Fibroblast of pulmonary artery (primary cell): ENCODE measurements at places on chromosomes 1 and 21.

GRCh38 chr21:22880573-22880972 is 1882.4 kb downstream of the NCAM2 start:
- DNase-seq: no peak

DNA sequence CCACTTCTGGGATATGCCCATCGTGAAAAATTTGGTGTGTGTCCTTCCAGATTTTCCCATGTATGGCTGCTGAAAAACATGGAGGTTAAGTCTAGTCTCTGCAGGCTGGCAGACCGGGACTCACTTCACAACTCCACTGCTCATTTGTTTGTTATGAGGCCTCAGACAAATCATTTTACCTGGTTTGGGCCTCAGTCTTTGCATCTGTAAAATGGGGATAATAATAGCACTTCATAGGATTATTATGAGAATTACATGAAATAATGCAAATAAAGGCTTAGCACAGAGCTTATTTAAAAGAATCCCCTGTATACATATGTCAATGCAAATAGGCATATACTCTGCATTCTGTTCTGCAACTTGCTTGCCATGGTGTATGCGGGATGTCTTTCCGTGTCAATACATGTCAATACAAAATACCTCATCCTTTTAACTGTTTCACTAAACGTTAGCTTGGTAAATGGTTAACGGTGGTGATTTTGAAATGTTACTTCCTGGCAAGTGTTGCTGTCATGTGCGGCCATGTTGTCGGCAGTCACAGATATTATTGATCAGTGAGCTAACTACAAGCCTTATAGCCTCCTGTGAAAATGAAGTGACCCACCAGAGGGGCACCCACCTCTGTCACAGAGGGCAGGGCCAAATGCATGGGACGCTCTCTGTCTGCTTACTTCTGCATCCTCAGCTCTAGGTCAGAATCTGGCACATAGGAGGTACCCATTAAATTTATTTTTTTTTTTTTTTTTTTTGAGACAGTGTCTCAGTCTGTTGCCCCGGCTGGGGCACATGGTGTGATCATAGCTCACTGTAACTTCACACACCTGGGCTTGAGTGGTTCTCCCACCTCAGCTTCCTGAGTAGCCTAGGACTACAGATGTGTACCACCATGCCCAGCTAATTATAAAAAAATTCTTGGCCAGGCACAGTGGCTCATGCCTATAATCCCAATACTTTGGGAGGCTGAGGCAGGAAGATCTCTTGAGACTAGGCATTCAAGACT is 4.3 kb downstream of the LCK start:
- DNase-seq: no peak

DNA sequence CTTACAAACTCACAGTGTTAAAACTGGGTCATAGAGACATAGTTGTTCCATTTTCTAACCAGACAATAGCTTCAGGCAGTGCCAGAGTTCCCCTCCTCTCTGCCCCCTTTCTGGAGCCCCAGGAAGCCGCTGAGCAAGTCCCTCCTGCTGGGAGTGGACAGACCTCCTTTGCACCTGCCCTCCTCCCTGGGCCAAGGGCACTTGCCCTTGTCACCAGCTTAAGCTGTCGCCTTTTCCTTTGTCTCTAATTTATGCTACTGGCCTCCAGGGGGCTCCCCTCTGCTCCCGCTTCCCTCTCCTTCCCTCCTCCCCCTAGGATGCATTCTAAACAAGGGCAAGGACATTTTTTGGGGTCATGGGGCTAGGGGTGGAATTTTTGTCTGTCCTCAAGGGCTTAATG is 182.4 kb downstream of the MIS18A start:
- no peak for DNase-seq

- DNase-seq: no peak
These were observed 141.7 kb upstream of the NRIP1 start for GRCh38 chr21:15206514-15206913.

DNA sequence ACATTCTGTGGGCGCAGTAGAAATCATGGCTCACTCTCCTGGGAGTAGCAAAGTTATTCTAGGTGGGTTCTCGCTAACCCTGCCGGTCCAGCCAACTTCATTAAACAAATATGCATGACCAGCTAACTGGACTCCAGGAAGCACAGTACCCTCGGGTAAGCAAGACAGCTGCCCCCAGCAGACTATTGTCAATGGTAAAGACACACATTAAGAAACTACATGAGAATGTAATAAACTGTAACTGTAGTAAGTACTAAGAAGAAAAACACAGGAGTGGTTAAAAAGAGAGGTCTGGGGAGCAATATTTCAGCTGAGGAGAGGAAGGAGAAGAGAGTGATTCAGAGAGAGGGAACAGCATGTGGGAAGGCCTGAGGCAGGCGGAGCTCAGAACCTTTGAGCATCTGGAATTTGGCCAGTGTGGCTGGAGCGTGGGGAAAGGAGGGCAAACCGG is 7.4 kb downstream of the SLC2A5 start:
- no peak for DNase-seq

- no peak for DNase-seq
These were observed 8.8 kb downstream of the ATPAF1 start for GRCh38 chr1:46659307-46659870.

GRCh38 chr1:204870160-204870912 is at the start of gene NFASC:
NFASC (plus strand) TSS chr1:204870862; CDS start chr1:204944316, 73,454 bp downstream.
- DNase-seq: no peak

- DNase-seq: no peak
These were observed 139.4 kb downstream of the RUNX1 start for GRCh38 chr21:34909492-34910292.

- no peak for DNase-seq
These were observed 17.3 kb upstream of the PKNOX1 start for GRCh38 chr21:42956824-42957630.

GRCh38 chr21:42156690-42157605 is 62.0 kb upstream of the ABCG1 start:
- peak; percentile 51 for DNase-seq

- DNase-seq: no peak
These were observed 9.9 kb downstream of the MYOM3 start for GRCh38 chr1:24101796-24102586.

DNA sequence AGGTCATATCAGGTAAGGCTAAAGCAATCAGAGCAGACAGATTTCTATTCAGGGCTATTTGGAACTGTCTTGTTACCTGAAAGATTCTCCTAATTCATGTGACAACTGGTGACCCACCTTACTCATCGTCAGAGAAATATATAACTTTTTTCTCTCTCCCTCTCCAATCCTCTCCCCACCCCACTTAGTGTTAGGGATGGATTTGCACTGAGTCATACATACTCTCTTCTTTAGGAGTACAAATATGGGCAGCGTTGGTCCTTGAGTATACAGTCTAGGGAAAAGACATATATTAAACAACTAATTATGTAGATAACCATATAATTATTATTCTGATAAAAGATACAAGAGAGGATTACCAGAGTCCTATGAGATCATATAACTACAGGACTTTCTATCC is 246.3 kb downstream of the HHIPL2 start:
- no peak for DNase-seq

- DNase-seq: no peak
These were observed 15.6 kb downstream of the ZMPSTE24 start for GRCh38 chr1:40273547-40274166.

GRCh38 chr21:20701235-20701634 is 297.0 kb upstream of the NCAM2 start:
- DNase-seq: no peak

- no peak for DNase-seq
These were observed 70.2 kb downstream of the NFIA start for GRCh38 chr1:61152469-61153105.

- peak; percentile 57 for DNase-seq
These were observed 27.0 kb upstream of the DYRK1A start for GRCh38 chr21:37339552-37339939.

- no peak for DNase-seq
These were observed 2.8 kb upstream of the SLC2A1 start for GRCh38 chr1:42961312-42962091.

DNA sequence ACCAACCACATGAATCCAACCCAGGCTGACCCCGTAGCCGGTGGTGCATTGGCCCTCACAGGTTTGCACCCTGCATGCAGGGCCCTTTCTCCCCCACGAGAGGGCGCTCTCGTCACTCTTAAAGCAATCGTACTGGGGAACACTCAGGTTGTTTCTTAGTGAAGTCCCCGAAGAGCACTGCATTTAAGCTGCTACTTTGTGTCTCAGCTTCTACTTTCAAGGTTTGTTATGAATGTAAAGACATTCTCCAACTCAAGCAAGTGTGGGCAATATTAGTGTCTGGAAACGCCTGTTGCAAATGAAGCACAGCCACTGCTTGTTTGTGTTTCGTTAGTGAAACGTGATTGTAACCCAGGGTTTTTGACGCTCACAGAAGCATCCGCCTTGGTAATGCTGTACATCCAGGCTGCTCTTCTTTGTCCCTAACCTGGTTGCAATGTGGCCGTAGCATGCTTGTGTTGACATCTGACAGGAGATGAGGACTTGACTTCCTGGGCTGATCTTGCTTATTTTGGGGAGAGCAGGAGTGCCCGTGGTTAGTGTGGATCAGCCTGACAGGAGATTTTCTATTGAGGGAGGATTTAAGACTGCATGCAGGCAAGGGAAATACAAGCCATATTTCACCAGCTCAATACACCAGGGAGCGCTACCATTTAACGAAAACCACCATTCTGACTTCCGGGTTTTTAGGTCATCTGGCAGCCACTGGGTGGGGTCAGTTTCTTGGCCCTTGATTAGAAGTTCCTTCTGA is 79.8 kb downstream of the ST6GALNAC3 start:
- peak; percentile 78 for DNase-seq

- peak; percentile 38 for DNase-seq
These were observed 15.9 kb upstream of the IFNAR1 start for GRCh38 chr21:33308586-33309490.

DNA sequence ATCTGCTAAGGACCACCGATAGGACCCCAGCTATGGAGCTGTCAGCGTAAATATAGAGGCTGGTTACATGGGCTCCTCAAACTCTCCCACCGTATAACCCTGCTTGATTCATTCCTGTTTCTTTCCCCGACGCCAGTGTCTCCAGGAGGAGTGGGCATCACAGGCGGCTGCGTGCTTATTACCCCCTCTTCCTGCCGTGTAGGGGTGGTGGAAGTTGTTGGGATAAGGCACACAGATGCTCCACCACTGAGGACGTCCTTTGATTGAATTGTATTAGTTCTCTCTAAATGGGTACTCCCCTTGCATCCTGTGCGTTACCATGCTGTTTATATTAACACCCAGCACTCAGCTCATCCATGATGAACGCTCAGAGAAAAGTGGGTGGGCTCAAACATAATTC is 104.6 kb downstream of the ZBTB18 start:
- no peak for DNase-seq

GRCh38 chr1:218991089-218991488 is 182.6 kb upstream of the LYPLAL1 start:
- DNase-seq: no peak

DNA sequence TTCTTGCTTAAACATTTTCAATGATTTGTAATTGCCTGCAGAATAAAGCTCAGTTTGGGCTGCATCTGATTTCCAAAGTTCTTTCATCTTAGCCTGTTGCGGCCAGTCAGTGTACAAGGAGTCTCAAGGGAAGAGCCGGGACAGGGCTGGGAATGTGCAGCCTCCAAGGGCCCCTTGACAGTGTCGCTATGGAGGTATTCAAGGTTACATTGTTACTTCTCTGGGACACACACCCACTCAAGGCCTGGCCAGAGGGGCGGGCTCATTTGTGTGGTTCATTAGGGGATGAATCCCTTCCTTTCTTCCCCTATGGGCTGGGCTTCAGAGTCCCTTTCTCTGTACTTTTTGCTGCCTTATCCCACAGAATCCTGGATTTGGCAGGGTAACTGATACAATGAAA is 107.6 kb upstream of the CSF3R start:
- no peak for DNase-seq

DNA sequence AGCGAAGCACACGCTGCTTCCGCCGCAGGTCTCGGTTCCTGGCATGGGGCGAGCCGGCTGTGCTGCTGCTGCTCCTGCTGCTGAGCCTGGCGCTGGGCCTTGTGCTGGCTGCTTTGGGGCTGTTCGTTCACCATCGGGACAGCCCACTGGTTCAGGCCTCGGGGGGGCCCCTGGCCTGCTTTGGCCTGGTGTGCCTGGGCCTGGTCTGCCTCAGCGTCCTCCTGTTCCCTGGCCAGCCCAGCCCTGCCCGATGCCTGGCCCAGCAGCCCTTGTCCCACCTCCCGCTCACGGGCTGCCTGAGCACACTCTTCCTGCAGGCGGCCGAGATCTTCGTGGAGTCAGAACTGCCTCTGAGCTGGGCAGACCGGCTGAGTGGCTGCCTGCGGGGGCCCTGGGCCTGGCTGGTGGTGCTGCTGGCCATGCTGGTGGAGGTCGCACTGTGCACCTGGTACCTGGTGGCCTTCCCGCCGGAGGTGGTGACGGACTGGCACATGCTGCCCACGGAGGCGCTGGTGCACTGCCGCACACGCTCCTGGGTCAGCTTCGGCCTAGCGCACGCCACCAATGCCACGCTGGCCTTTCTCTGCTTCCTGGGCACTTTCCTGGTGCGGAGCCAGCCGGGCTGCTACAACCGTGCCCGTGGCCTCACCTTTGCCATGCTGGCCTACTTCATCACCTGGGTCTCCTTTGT is 2.6 kb downstream of the TAS1R3 start:
- DNase-seq: no peak

GRCh38 chr1:94061513-94062443 is 59.2 kb downstream of the ABCA4 start:
- DNase-seq: peak; percentile 91

GRCh38 chr1:227776331-227776771 is 39.1 kb upstream of the PRSS38 start:
- DNase-seq: peak; percentile 60

- DNase-seq: no peak
These were observed 45.7 kb upstream of the ETV3 start for GRCh38 chr1:157183870-157184269.

GRCh38 chr1:182644886-182645285 is 39.5 kb downstream of the RGS8 start:
- no peak for DNase-seq

DNA sequence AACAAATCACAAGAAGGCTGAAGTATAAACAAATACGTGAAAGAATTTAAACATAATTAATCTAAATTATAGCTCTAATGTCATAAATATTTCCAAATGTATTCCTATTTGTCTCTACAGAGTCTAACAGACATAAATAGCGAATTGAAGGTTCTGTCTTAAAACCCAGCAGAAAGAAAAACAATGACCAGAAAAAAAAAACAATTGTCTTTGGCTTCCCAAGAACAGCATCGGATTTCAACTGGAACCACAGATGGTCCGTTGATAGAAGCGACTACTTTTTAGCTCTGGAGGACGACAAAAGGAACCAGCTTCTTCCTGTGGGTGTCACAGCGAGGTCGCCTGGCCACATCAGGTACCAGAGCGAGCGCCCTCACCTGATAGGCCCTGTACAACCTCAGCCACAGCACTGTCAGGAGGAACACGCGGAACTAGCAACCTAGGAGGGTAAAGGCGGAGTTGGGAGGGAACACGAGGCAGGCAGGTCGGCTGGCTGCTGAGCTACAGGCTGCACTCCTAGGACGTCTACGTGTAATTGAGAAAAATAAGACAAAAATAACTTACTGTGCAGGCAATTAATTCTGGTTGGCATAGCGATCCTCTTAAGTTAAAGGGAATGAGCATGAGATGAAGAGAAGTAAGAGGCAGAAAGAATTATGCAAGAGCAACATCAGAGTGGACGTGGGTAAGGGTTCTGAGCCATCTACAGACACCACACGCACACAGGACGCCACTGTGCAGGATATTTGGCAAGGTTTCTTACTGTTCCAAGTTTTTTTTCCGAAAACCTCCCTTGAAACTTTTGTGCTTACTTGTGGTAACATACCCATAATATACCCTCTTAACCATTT is 16.7 kb upstream of the PRDM15 start:
- no peak for DNase-seq

GRCh38 chr1:51518586-51519047 is 449 bp downstream of the EPS15 start:
- DNase-seq: no peak
